ENCODE measurements at places on chromosomes 13 and 19.

- no peak for DNase-seq
These were observed 23.4 kb downstream of the DGKH start for GRCh38 chr13:42071672-42072419.

DNA sequence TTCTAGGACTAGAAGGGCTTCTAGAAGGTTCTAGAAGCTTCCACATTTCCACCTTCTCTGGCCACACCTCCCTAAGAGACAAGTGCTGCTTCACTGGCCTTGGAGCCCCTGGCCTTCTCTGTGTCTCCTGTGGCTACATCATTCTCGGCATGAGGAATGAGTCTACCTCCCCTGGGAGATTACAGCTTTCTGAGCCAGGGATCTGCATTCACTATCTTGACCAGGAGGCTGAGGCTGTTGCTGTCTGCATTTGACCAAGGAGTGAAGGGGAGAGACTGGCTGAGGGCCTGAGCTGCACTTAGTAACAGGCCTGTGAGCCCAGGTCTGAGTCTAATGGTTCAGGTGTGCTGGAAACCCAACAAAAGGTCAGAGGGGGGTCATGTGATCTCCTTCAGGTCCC, 5.3 kb downstream of the CPAMD8 start:
- no peak for DNase-seq

- DNase-seq: no peak
These were observed 959 bp downstream of the CHMP2A start for GRCh38 chr19:58553799-58554493.

DNA sequence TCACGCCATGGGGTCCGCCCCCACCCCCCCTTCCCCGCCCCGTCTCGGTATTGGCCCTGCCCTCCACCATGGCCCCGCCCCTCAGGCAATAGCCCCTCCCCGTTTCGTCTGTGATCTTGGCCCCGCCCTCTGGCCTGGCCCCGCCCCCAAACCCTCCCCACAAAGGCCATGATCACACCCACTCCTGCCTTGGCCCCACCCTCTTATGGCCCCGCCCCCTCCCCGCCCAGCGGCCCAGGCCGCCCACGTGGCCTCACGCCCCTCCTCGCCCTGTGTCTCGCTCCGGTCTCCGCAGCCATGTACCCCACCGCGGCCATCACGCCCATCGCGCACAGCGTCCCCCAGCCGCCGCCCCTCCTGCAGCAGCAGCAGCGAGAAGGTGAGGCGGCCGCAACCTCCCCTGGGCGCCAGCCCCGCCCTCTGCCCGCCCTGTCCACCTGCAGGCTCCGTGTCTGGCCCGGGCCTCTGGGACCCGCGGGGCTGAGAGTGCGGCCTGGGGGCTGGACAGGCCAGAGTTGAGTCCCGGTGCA, 61.3 kb downstream of the CELF5 start:
- DNase-seq: peak; percentile 64

DNA sequence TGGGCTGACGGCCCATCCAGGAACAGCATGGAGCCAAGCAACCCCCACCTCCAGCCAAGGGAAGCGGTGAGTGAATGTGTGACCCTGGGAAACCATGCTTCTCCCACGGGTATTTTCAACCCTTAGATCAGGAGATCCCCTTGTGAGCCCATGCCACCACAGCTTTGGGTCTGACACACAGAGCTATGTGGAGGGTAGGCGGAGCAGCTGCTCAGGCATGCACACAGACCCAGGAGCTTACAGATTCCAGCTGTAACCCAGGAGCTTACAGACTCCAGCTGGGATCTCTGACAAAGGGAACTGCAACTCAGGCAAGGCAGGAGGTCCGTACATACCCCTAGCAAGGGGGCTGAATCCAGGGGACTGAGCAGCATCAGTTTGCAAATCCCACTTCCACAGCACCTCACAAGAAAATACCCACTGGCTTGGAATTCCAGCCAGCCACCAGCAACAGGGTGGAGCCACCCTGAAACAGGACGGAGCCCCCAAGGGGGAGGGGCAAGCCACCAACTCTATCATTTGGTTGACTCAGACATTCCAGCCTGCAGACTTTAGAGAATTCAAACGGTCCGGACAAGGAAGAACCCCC, 40.8 kb upstream of the RFXAP start:
- DNase-seq: no peak

DNA sequence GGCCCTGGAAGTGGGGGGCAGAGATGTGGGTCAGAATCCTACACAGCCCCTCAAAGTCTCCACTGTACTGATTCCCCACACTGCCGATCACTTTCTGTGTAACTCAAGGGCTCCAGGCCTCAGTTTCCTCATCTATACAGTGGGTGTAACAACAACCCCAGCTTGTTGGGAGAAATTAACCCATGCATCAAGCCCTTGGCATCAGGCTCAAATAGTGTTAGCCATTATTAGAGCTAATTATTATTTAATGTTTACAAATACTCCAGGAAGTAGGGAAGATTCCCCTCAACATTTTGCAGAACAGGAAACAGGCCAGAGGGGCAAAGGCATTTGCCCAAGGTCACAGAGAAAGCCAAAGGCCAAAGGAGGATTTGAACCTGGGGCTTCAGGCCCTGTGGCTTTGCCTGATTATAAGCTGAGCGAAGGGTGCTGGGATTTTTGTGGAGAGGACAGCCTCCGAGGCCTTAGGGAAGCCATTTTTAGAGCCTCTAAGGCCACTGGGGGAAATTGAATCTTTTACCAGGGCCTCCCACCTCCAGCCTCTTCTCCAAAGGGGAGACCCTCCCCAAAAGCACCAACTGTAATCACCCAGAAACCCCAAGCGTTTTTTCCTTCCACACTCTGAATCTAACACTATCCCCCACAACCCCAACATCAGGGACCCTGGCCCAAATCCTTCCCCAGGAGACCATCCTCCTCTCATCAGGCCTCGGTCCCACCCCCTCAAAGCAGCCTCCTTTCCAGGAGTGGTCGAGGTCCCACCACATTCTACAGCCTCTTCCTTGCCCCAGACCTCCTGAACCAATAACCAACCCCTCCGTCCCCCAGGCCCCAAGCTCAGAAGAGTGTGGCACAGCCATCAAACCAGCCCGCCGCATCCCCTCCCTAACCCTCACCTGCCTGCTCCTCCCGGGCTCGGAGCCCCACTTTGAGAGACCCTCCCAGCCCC, 1.1 kb downstream of the FKBP8 start:
- DNase-seq: no peak

- DNase-seq: no peak
These were observed at the start of gene FKRP for GRCh38 chr19:46745521-46746280. FKRP (plus strand) TSS chr19:46746057; CDS start chr19:46755451, 9,394 bp downstream.

GRCh38 chr13:87671753-87672605, 808 bp downstream of the SLITRK5 start:
- peak; percentile 39 for DNase-seq

DNA sequence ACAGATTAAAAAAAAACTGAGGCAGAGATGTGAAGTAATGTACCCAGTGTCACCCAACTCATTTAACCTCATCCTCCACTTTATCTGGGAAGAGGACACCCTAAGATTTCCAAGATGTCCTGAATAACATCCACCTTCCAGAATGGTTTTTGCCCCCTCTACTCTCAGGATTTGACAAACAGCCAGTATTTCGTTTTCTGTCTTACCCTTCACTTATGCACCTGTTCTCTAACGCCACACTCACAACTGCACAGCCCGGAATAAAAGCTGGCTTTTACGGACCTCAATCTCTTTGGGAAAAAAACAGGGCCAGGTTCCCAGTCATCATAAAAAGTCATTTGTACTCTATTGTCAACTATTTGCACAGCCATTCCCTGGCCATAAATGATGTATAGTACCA, 21.2 kb upstream of the CEACAM6 start:
- DNase-seq: no peak

- DNase-seq: peak; percentile 64
These were observed at the start of gene MCF2L for GRCh38 chr13:112968910-112969691. MCF2L (plus strand) TSS chr13:112969214; CDS start chr13:112969380, 166 bp downstream.

DNA sequence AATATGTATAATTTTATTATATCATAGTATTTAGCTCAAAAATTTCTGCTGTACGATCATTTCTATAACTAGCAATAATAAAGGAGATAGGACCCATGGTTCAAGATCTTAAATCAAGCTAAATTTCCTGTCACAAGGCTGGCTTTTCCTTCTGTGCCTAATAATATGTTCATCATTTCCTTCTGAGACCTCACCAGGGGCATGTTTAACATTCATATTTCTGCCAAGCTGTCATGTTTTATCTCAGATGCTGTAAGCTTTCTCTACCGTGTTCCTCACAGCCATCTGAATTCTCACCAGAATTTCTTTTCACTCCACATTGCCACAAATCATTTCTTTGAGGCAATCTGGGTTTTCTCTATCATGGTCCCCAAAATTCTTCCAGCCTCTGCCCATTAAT, 482.3 kb upstream of the SGCG start:
- no peak for DNase-seq

DNA sequence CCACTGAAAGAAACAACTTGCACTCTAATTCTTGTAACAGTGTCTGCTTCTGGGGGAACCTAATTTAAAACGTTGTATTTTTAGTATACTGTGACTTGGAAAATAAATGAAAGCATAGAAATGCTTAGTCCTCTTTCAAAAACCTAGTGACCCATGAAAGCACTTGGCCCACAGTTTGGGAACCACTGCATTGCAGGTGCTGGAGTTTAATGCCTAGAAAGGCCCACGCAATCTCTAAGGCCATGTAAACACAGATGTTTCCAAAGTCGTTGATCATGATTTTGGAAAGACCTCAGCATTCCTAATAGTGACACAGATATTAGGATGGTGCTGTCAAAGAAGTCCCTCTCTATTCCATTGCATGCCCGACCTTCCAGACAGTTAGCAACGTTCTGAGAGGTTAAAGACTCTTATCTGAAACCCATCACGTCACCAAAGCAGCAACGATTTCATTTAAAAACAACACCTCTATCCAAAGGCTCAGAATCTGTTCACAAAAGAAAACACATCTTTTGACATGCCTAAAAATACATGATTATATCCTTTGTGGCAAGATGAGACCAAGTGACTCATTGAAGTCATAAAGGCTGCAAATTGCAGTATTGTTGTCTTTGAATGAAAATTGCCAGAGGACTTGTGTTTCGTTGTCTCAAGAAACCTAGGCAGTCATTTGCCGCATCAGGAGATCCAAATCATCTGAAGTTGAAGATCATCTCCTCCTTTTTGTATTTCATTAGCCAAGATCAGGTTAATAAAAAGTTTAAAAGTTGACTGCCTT, 328.0 kb upstream of the ZNF507 start:
- DNase-seq: no peak

DNA sequence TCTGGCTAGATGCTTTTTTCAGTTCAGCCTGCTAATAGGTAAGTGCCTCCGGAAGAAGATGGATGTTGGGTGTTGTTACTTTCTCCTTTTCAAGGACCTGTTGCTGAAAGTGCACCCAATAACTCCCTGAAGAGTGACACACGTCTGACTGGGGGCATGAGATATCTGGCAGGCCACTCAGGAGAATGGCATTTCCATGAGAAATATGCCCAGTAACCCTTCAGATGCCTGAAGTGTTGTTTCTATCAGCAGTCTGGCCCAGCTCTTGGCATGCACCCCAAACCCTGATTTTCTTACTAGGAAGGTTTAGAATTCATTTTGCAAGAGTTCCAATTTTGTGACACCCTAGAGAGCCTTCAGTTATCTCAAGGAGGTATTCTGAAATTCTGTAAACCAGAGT, 71.5 kb downstream of the ARHGAP35 start:
- DNase-seq: no peak

GRCh38 chr19:41699231-41699967, 9.0 kb upstream of the CEACAM5 start:
- no peak for DNase-seq

- peak; percentile 69 for DNase-seq
These were observed 27.7 kb downstream of the MEIS3 start for GRCh38 chr19:47391510-47392223.
